ENCODE measurements at places on chromosomes 4 and X.
A peak's percentile ranks its signal among the peaks of the same experiment; 100 is the strongest.

GRCh38 chrX:1351981-1352714 lies 15.6 kb downstream of the IL3RA start:
- DNase-seq, result no peak

DNA sequence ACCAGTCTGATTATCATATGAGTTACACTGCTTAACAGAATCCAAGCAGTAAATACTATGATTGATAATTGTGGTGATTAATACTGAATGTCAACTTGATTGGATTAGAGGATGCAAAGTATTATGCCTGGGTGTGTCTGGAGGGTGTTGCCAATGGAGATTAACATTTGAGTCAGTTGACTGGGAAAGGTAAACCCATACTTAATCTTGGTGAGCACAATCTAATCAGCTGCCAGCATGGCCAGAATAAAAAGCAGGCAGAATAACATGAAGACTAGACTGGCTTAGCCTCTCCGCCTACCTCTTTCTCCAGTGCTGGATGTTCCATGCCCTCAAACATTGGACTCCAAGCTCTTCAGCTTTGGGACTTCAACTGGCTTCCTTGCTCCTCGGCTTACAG lies 961.3 kb downstream of the ADGRL3 start:
- DNase-seq, result no peak

DNA sequence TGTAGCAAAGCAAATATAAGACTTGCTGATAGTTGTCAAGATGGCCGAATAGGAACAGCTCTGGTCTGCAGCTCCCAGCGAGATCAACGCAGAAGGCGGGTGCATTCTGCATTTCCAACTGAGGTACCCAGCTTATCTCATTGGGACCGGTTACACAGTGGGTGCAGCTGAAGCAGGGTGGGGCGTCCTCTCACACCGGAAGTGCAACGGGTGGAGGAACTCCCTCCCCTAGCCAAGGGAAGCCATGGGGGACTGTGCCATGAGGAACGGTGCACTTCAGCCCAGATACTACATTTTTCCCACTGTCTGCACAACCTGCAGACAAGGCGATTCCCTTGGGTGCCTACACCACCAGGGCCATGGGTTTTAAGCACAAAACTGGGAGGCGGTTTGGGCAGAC lies 382.3 kb upstream of the EMCN start:
- DNase-seq, result no peak

DNA sequence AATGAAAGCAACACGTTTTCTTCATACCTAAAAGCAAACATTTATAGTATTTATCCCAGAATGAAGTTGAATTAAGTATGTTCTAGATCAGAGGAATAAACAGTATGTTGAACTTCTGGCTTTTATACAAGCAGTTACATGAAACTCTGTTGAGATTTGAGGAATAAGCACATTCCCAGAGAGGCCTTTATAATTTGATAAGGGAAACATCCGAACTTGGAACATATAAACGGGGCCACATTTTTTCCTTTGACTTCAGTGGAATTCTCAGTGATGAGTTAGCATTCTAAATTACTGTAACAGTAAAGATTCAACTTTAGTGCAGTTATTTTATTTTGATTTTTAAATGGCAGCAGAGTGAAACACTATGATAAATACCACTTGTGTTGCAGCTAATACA lies 119.5 kb downstream of the GLRA3 start:
- DNase-seq, result no peak

DNA sequence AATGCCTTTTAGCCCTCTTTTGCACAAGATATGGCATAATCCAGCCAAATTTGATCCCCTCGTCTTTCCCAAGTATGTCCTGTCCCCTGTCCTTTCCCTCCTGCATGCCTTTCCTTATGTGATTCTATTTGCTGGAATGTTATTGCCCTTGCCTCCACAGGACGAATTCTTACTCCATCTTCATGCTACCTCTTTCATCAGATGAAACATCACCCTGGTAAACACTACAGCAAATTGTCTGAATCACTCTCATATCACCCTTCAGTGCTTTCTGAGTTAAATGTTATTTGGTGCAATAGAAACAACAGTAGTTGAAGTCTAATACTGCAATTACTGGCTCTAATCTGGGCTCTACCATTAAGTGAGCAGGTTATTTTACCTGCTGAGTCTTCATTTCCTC lies 52.2 kb upstream of the FAT1 start:
- DNase-seq, result no peak

DNA sequence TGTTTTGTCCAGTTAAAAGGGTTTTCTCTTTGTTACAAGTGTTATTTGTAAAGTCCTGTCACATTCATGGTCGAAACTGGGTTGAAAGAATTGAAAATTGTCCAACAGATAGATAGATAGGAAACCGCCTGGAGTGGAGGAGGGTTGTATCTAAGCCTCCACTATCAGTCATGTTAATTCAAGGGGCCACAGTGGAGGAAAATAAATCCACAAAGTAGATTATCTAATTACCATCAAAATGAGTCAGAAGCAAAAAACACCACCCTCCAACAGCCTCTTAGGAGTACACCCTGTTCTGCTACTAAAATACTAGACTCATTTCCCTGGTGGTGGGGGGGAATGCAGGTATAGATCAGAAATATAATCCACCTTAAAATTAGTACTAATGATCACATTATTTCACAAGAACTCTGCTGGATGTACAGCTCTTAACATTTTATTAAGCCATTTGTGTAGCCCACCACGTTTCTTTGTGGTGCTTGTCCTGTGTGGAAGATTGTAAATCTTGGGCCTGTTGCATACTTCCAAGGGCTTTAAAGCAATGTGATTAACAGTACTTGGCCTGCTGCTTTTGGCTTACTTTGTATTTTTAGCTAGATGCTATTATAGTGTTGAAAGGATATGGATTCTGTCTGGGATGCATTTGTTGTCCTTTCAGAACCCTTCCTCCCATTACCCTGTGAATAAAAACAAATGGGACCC lies 26.8 kb downstream of the RBBP7 start:
- DNase-seq, result no peak

DNA sequence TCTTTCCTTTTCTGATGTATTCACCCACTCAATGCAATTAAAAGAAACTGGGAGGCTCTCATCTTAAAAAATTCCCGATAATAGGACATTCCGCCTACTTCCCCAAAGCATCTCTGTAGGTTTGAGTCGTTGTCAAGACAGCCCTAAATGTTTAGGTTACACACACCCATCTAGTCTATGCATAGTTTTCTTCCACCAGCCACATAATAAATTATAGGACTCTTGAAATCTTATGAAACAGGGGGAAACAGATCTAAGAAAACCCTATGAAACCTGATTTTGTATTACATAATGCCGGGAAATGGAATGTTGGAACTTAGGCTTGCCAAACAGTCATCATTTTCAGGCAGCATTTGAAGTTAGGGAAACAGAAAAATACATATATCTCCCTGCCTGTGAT lies 150.0 kb downstream of the PRKX start:
- DNase-seq, result no peak

DNA sequence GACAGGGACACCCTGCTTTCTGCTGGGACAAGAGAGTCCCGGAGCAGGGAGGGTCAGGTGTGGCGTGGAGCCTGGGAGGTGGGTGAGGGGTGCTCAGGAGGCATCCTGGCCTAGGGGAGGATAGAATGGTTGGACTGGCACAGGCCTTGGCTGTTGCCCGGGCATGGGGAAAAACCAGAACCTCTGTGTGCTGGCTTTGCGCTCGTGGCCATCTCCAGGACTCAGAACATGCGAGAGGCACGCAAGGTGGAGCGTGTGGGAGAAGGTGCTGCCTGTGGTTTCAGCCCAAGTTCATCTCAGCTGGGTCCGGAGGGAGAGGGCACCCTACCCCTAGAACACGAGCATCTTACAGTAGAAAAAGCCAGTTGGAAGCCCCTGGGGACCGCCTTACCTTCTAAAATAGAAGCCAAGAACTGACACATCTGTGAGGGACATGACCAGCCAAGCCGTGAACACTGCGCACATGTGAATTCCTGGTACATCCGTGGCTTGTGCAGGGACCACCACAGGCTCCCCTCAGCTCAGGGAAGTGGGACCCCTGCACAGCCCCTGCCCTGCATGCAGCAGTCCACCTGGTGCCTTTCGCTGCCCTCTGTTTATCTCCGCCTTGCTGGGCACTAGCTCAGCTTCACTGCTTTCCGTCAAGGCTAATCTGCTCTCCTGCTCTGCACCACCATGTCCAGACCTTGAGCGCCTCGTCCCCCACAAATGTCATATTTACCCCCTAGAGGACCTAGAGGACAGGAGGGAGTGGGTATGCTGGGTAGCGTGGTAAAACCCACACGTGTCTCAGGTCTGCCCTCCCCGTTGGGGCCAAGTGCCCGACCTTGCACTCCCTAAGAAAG lies 13.5 kb downstream of the MSANTD1 start:
- DNase-seq, result peak; percentile 17

DNA sequence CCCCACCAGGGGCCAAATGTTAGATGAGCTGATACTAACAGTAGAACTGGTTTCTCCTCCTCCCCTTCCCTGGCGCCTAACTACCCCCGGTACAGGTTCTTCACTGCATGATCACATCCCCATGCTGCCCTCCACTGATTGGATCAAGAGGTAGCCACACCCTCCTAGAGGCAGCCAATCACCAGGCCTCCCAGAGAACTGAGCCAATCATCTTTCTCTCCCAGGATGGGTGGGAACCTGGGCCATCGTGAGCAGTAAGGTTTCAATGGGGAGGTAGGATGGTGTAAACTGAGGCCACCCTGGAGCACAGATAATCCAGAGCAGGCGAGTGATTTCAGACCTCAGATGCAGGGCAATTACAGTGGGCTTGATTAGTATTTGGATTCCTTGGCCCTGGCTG lies 64.2 kb downstream of the PPP2R2C start:
- no peak for DNase-seq

- DNase-seq, result no peak
Measured at GRCh38 chr4:121283319-121283718, 97.5 kb downstream of the QRFPR start.

DNA sequence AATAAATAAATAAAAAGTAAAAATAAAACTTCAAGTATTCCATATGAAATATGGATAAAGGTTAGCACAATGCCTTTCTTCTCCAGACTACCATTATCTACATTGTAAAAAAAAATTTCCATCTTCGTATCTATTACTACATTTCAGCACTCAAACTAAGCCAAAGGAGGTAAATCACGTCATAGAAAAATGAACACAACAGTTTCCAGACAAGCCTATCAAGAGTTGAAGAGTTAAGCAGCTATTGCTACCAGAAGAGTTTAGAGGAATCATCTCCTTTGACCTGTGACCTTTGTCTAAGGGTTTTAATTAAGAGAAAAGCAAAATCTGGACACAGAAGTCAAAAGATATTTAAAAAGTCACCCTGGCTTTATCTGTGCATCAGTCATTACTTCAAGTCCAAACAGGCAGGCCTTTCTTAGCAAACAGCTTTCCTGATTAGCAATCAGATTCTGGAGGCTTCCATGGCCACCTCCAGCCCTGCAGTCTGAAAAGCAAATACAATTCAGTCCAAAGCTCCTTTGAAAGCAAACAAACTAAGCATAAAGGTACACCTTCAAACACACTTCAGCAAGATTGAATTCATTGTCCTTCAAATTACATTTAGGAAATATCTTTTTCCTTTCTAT lies 82.2 kb downstream of the APBB2 start:
- DNase-seq, result no peak

DNA sequence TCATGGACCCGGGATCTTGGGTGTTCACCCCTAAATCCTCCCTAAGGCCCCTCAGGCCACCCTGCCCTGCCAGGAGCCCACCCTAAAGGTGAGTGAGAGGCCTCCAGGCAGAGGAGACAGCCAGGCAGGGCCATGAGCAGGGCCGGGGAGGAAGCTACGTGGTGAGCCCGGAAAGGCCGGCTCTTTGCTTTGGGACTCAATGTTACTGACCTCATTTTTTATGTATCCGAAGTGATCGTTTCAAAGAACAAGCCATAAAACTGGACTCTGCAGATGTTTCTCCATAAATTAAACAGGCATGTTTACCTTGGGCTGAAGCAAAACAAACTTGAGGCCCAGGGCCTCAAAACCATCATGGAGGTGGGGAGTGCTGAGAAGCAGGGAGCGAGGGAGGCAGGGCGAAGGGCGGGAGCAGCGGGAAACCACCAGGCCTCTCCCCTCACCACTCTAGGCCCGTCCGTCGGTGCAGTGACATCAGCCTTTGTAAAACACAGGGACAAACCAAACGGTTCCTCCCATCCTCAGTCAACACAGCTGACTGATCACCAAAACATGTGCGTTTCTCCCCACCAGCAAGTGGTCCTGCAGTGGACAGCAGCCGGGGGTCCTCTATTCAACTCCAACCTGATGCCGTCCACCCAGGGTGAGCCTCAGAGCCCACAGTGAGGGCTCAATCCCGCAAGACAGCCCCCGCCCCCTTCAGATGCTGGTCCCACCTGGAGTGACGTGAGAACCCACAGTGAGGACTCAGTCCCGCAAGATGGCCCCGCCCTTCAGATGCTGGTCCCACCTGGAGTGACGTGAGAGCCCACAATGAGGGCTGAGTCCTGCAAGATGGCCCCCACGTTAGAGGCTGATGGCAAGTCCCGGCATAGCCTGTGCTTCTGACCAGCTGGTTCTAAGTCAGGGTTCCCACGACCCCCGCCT lies 102.9 kb upstream of the LRPAP1 start:
- no peak for DNase-seq

DNA sequence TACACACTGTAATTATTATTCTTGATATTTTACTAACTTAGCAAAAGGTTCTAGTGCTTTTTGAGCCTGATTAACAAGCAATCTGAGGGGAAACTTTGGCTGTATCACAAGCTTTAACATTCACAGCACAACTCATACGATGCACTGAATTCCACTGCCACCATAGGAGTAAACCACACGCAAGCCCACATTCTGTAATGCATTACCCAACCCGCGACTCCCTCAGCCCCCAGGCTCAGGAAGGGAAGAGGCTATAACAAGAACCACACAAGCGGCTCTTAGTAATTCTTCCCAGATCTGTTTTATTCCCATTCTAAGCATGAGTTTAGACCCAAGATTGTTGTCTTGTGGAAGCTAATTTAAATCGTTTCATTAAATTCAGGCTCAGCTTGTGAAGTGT lies 138.5 kb upstream of the TBL1X start:
- DNase-seq, result no peak

- no peak for DNase-seq
Measured at GRCh38 chrX:134679644-134680043, 21.4 kb upstream of the PLAC1 start.
